ENCODE measurements at places on chromosomes 11 and 22.

DNA sequence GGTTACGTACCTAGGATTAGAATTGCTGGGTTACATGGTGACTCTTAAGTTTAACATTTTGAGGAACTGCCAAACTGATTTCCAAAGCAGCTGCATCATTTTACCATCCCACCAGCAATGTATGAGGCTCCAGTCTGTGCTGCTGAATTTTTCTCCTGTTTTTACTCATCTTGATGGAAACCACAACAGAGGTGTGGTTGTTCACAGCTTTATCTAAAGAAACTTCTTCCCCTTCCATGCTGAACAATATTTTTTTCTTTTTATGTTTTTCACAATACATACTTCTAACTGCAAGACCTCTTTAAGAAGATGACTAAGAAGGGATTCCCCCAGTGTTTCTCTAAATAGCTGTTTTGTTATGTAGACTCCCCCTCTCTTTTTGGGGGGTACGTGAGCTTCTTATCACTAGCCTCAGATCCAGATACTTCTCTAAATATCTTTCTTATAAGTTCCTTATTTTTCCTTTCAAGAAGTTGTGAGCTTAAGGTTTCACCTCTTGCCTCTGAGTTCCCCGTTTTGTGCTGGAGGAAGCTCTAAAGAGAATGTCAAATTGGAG is 24.0 kb downstream of the TCP11L1 start:
- DNase-seq: no peak

DNA sequence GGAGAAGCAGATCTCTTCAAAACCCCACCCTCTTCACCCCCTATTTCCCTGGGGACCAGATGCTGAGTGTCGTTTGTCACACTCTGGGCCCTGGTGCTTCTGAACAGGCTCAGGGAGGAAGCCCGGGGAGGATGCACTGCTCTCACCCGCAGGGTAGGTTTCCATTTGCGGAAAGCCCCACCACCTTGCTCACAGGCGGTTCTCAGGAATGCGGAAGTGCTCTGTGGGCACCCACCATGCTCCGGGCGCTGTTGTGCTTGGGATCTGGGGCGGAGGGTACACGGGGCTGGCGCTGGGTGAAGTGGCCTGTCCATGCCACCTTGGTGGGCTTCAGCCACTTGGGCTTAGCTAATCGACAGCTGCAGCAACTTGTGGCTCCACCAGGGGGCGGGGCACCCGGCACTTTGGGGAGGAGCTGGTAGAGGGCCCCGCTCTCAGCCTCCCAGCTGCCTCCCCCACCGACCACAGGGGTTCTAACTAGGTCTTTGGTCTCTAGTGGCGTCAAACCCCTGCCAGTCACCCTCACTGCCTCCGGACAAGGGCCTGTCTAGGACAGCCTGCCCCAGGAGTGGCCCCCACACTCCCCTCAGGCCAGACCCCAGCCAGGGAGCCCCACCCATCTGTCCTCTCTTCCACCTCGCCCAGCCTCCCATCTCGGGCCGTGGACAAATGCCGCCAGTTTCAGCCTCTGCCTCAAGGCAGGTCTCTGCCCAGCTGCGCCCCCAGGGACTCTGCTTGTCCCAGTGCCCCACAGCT is 7.4 kb downstream of the NDUFV1 start:
- DNase-seq: peak; percentile 80

GRCh38 chr22:42887120-42887519 is 30.0 kb upstream of the ARFGAP3 start:
- DNase-seq: no peak

GRCh38 chr22:45180146-45180679 is 16.5 kb downstream of the NUP50 start:
- no peak for DNase-seq

DNA sequence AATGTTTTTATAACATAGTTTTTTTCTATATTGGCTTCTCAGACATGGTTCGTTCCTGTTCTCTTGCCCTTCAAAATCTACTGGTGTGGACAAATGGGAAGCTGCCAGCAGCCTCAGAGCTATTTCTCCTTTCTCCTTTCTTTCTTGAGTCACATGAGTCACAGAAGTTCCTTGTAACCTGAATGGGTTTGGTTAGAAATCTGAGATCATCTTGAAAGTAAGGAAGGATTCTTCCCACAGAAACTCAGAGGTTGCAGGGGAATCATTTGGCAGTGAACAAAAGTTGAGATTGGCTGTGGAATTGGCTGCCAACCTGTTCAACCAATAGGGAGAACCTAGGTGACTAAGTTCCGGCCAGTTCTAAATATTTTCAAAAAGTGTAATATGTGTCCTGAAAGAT is 12.5 kb downstream of the PLET1 start:
- DNase-seq: no peak

DNA sequence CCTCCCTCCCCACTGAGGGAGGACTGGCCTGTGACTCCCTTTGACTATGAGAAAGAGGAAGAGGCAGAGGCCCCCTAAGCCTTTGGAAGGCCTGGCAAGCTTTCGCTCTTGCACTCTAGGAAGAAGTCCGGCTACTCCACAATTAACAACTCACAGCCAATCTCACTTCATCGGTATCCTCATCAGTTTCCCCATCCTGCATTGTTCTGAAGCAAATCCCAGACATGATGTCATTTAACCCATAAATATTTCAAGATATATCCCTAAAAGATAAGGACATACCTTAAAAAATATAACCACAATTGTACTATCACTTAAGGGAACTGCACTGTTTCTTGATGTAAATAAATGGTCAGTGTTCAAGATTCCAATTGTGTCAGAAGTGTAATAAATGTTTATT is 63.1 kb downstream of the CWC15 start:
- DNase-seq: no peak

- peak; percentile 46 for DNase-seq
Measured at GRCh38 chr11:72349616-72350218, 84.6 kb downstream of the CLPB start.

GRCh38 chr22:49066619-49067018 is 761.1 kb downstream of the BRD1 start:
- DNase-seq: no peak

GRCh38 chr11:14642453-14642852 is 1.2 kb upstream of the PDE3B start:
- no peak for DNase-seq

GRCh38 chr11:33624083-33624482 is 76.5 kb downstream of the C11orf91 start:
- DNase-seq: peak; percentile 56

DNA sequence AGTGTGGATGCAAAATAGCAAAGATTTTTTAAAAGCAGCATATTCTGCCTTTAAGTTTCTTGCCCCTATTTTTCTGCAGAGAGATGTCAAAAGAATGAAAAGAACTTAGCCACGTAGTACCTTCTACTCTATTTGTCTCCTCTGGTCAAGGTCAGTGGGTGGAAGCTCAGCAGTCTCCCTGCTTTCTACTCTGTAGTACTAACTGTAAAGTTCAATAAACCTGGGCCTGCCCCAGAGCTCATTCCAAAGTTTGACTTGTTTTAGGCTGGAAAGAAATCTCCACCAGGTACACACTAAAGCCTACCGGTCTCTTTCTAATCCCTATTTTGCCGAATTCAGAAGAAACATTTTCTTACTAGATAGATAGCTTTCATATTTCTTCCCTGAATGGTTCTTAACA is 247.9 kb upstream of the ARHGAP20 start:
- DNase-seq: no peak

DNA sequence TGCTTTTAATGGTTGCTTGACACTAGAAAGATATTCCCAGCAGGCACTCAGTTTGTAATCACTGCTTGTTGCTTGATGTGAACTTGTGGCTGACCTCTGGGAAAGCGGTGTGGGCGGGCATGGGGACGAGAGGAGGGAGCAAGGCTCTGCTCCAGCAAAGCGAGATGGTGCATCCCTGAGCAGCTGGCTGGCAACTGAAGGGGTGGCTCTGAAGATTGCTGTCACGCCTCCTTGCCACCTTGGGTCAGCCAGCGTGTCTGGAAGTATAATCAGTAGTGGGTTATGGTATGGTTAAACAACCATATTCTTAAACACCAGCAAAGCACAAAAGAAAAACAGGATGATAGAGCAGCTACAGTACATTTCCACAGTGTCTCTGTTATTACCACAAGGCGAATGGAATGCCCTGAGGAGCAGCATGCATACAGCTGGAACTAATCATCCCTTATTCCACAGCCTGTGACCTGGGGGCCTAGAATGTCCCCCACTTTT is 124.5 kb downstream of the TRIM44 start:
- DNase-seq: no peak
